ENCODE measurements at places on chromosomes 6 and 20. TPM values are rescaled to one million over a fixed set of nuclear protein-coding genes. Genes with fewer than 3 reads are reported as not detected.

Gene MUC22
- total RNA-seq, result not detected

Gene FNDC1
- total RNA-seq, result not detected

Gene ERGIC3
- 222 TPM for total RNA-seq

Gene RAET1L
- total RNA-seq, result 1.2 TPM

Gene SAMD10
- total RNA-seq, result 4.5 TPM

Gene GJA10
- total RNA-seq, result not detected

Gene HDGFL1
- total RNA-seq, result not detected

Gene CRISP2
- total RNA-seq, result not detected

All from MCF 10A (cell line).